NCI-H1048 (cell line): ENCODE measurements at places on chromosomes 3 and 15.

GRCh38 chr3:143362115-143362991 is 242.8 kb downstream of the CHST2 start:
- no peak for DNase-seq

- no peak for DNase-seq
Measured at GRCh38 chr15:66233487-66234415, 19.8 kb downstream of the MEGF11 start.

DNA sequence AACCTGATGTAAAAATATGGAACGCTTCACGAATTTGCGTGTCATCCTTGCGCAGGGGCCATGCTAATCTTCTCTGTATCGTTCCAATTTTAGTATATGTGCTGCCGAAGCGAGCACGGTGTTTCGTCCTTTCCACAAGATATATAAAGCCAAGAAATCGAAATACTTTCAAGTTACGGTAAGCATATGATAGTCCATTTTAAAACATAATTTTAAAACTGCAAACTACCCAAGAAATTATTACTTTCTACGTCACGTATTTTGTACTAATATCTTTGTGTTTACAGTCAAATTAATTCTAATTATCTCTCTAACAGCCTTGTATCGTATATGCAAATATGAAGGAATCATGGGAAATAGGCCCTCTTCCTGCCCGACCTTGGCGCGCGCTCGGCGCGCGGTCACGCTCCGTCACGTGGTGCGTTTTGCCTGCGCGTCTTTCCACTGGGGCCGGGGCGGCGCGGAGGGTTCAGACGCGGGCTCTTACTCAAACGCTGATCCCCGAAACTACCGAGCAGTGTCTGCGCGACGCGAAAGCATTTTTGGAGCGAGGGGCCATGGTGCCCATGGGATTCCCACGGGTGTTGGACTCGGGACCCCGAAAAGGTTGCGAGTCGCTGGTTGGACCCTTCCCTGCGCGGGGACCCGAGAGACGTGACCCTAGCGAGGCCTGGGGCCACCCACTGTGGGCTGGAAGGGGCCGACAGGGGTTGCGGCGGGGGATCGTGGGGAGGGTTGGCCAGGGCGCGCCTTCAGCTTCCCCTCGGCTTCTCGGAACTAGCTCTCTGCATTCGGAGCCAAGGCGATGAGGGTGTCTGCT is at the start of gene RNU6-1:
Gene RNU6-1 (minus strand): TSS at position 117 of the 820 bp plus-strand sequence.
- peak; percentile 77 for DNase-seq

- no peak for DNase-seq
Measured at GRCh38 chr3:88114878-88115549, 34.7 kb upstream of the C3orf38 start.

DNA sequence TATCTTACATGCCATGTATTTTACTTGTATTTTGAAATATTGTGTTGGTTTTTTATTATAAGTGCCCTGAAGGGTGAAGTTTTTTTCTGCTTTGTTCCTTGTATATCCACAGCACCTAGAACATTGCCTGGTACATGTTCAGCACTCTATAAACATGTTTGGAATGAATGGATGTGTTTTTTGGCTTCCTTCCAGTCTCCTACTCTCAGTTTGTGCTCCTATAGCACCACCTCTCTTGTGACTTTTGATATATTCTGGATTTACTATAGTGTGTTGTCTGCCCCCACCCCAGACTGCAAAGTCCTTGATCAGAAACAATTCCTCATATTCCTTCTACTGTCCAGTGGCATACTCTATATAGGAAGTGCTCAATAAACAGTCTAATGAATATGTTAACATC is 60.6 kb downstream of the PLCL2 start:
- DNase-seq, result no peak

GRCh38 chr3:186929685-186930084 is 641 bp upstream of the ST6GAL1 start:
- no peak for DNase-seq

DNA sequence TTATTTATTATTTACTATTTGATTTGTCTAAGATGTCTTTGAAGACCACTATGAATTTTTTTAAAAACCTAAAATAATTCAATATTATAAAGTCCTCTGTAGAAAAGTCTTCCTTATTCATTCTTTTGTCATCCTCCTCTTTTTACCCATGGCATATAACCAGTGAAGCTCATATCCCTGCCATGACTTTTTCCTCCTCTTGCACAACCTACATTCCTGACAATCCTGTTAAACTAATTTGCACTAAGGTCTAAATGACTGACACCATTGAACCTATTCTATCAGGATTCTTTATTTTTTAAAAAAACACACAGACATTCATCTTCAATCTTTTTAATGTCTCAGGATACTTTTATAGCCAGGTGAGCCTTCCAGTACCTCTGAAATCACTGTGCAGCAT is 159.9 kb upstream of the SLC2A2 start:
- no peak for DNase-seq
